NCI-H2081 (cell line): ENCODE measurements at places on chromosomes 2 and 18.

GRCh38 chr2:241550616-241551580 is 7.6 kb upstream of the BOK start:
- DNase-seq, result no peak

GRCh38 chr18:59149416-59149815 is 9.7 kb downstream of the SEC11C start:
- no peak for DNase-seq

DNA sequence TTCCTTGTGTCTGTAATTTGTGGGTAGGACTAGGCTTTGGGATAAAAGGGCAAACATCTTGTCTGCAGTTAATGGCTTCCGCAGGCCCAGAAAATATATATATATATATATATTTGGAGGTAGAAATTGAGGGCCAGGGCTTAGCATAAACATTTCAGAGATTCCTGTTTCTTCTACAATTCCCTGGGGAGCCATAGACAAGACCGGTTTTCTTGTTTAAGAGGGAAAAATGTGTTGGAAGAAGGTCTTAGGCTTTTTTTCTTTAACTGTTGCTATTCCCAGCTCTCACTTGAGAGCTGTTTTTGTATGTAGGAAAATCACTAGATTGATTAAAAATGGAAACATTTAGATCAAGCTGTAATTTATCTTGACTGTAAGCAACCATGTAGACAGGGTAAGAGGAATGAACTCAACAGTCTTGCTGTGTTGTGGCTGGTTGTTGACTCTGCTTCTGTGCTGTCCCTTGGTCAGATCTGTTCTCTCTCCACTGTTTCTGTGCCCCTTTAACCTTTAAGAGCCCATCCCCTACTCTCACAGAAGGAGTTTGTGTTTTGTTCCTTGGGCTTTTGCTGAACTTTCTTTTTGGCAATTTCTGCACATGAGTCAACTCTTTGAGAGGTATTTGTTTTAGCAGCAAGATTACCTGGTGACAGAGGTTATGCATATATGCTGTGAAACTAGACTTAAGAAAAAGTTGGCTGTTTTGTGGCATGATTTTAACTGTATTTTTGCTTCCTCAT is 58.3 kb downstream of the EFEMP1 start:
- DNase-seq, result no peak

- no peak for DNase-seq
Observed at GRCh38 chr2:69298862-69299261, 88.2 kb downstream of the GFPT1 start.

DNA sequence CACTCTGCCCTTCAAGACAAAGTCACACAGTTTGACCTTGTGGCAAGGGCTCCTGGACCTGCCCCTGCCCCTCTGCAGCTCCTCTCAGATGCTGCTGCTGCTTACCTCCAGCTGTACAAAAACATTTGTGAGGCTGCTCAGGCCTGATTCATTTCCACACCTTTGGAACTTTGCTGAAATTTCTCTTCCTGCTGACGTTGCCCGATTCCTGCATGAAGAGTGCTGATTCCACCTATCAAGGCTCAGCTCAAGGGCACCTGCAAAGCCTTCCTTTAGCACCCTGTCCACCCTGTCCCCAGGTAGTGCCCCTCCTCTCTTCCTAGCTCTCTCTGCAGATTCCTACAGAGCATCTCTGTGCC is 738.3 kb upstream of the HS6ST1 start:
- DNase-seq, result no peak

GRCh38 chr2:25381502-25381901 is 39.8 kb upstream of the DNMT3A start:
- no peak for DNase-seq

GRCh38 chr2:84649058-84649457 is 132.8 kb downstream of the DNAH6 start:
- DNase-seq, result no peak

DNA sequence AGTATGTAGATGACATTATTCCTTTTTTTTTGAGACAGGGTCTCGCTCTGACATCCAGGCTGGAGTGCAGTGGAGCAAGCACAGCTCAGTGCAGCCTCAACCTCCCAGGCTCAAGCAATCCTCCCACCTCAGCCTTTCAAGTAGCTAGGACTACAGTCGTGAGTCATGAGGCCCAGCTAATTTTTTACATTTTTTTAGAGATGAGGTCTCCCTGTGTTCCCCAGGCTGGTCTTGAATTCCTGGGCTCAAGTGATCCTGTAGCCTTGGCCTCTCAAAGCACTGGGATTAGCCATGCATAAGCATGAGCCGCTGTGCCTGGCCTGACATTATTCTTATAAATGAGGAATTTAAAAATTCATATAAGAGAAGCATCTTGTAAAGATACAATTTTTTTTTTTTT is 86.9 kb downstream of the FAM117B start:
- no peak for DNase-seq

GRCh38 chr2:20623241-20623640 is 27.7 kb downstream of the HS1BP3 start:
- no peak for DNase-seq

GRCh38 chr2:17539611-17540092 is 844 bp upstream of the VSNL1 start:
- no peak for DNase-seq

DNA sequence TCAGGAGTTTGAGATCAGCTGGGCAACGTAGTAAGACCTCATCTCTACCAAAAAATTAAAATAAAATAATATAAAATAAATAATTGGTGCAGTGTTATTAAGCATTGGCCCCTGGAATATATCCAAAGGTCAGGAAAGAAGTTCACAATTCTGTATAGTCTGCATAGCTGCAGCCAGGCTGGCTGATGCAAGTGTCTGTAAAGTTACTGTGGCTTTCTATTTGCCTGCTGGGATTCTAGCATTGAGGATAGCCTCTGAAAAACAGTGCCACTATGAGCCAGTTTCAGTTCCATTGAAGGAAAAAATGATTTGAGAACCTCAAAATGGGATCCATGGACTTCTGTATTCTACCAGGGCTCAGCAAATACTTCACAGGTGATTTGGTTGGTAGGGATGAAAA is 208.6 kb downstream of the PARD3B start:
- DNase-seq, result no peak

DNA sequence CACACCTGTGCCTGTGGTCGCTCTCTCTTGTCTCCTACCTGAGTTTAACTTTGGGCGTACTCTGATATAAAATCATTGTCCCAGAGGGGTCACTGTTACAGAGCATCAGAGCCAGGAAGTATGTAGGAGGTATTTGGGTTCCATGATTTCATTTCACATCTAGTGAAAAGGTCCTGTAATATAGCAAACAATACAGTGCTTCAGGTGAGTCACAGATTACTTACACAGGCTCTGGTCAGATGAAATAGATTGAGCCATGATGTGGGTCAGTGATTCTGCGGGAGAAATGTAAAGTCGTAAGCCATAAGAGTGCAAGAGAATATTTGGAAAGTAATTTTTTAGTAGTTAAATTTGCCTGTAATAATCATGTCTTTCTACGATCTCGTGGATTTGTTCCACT is 70.2 kb downstream of the SOCS6 start:
- DNase-seq, result no peak

DNA sequence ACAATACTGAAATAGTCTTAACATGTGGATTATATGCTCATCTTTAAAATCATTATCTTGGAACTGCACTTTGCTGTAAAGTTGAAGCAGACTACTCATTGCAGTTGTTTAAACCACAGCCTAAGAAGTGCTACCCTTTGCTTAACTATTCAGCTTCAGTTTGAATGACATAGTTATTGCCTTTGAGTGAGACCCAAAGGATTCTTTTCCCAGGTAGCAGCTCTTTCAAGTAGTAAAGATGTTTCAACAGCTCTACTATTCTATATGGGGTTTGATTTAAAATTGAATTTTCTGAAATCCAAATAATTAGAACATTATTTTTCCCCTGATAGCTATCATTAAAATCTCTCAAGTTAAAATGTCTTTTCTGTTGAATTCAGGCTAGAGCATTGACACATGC is 1.1 kb downstream of the SCG2 start:
- DNase-seq, result no peak

GRCh38 chr2:130258356-130258755 is 60.1 kb upstream of the TUBA3E start:
- DNase-seq, result no peak

- DNase-seq, result no peak
Observed at GRCh38 chr2:147996828-147997227, 23.7 kb downstream of the ORC4 start.

GRCh38 chr2:203675086-203675485 is 31.4 kb upstream of the CD28 start:
- no peak for DNase-seq

GRCh38 chr2:132795220-132795619 is 125.2 kb upstream of the LYPD1 start:
- DNase-seq, result no peak

GRCh38 chr2:158325031-158325781 is 131.3 kb downstream of the CCDC148 start:
- no peak for DNase-seq

DNA sequence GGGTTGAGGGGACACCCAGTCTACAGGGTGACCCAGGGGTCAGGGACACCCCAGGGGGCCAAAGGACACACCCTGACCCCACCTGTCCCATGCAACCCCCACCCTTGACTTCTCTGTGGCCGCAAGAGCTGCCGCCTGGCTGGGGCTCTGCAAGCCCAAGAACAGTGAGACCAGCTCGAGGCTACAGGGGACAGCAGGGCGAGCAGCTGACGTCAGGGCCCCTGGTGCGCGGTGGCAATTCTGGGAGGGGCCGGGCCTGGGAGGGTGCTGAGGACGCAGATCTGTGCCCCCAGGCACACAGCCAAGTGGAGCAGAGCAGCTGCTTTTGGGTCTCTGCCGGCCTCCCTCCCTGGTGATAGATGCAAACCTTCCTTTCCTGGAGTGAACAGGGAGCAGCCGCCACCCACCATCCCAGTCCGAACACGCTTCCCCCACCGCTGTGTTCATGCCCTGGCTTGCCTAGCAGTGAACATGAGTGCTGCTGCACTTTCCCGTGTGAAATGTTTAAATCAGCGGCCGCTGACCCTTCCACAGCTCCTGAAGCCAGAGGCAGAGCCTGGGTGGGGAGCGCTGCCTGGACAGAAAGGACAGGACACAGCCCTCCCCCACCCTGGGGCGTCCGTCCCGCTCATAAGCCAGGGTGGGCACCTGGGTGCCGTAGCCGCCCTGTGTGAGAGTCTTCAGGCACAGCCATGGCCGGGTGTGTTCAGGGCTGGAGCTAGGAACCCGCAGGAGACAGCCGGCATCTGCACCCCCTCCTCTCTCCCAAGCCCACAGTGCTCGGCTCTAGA is 46.9 kb downstream of the SLC66A2 start:
- DNase-seq, result no peak

DNA sequence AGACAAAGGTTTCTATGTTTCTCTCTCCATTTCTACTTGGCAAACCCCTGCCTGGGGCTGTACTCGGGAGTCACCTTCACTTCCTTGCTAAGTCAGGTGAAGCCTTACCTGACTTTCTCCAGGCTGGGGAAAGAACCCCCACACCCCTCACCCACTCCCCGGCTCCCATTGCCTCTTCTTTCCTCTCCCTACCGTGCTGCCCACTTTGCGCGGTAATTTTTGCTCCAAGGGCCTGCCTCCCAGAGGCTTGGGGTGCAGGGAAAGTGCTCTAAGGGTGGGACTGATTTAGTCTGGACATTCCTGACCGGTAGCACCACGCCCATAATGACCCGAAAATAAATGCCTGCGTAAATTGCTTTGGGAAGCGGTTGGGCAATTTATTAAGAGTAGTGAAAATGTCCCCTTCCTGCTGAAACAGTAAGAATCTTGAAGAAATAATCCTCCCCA is 49.1 kb upstream of the ATP6V1B1 start:
- DNase-seq, result no peak
